Right renal pelvis (tissue), 4 donors: ENCODE measurements at places on chromosomes 13 and 19. TPM values are rescaled to one million over a fixed set of nuclear protein-coding genes. Genes with fewer than 3 reads are reported as not detected.

DNA sequence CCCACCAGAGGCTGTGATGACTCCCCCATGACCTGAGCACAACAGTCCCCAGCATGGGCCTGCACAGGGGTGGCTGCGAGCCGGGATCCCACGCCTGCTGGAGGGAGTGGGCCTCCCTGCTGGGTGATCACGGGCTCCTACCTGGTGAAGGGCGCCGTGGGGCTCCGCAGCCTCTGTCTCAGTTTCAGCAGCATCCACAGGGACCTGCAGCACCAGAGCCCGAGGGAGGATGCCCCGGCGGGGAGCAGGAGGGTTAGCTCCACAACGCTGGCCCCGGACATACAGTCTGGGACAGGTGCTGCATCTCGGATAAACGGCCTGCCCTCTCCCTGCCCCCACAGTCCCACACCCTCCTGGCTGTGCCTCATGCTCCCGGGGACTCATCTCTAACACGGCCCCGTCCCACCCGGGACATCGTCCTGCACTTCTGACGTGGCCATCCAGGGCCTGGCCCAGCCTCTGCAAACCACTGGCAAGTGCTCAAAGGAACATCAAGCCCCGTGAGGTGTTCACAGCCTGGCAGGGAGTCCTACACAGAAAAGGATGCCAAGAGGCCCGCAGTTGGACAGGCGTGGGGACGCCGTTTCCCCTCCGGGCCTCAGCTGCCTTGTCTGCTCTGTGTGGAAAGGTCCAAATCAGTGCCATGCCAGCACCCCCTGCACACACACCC is 10.5 kb downstream of the PEX11G start:
- no peak for DNase-seq

DNA sequence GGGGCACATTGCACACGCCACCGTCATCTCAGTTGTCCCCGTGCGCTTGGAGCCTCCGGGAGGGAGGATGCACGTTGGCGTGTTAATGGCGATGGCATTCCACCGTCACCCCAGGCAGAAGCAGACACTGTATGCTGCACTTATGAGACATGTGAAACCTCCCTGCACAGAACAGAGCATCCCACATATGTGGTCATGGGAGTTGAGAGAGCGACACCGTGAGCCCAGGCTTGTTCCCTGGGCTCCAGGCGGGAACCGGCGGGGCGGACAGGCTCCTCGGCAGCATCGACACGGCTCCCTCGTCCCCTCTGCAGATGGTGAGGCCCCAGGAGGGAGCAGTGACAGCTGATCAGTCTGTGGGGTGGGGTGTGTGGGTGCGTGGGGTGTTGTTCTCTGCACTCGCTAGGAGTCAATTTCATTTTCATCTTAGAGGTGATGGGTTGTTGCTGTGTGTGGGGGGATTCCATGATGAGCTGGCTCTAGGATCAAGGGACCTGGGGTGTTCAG is 40.4 kb downstream of the CRTC1 start:
- no peak for DNase-seq

- DNase-seq, result no peak
These were observed 56.3 kb upstream of the UBAC2 start for GRCh38 chr13:99144306-99144705.

- DNase-seq, result no peak
These were observed 40.2 kb downstream of the BRD4 start for GRCh38 chr19:15292140-15292539.

DNA sequence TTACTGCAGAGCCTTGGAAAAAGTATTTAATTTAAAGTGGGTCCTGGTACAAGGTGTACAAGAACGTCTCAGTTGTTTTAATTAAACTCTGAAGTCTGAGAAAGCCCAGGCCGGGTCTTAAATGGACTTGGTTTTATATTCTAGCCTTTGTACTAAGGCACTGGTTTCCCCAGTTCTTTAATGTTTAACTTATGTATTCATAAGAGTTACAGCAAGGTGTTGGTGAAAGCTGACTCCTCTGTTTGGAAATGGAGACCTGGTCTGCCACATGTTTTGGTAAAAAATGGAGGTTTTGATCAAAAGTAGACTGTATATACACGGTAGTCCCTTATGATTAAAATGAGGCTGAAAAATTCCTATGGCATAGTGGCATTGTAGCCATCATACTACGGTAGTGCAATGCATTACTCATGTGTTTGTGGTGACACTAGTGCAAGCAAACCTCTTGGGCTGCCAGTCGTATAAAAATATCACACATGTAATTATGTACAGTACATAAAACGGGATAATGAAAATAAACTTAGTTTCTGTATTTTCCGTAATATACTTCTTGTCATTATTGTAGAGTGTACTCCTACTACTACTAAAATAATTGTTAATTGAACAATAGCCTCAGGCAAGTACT is 883.4 kb upstream of the SPRY2 start:
- DNase-seq, result no peak

- DNase-seq, result no peak
These were observed 11.9 kb upstream of the SPATA13 start for GRCh38 chr13:24148414-24149235.

DNA sequence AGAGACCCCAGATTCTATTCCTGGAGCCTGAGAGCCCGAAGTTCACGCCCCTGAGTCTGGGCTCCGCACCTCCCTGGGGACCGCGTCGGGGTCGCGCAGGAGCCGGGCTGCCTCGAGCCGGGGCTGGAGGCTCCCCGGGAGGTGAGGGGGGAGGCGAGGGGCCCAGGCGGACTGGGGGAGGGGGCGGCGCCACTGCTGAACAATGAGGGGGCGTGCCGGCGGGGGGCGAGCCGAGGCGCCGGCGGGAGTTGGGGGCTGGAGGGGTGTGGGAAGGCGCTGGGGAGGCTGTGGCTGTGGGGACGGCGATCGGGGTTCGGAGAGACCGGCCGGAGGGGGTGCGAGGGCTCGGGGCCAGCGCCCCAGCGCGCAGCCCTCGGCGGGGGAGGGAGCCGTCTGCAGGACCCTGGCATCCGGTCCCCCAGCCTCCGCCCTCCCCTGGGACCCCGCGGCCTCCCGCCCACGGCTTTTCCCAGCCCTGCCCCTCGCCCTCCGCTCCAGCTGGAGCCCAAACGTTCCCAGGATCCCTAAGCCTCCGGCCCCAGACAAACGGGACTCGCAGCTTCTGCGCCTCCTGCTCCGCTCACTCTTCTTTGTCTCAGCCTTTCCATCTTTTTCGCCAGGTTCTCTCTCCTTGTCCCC is 922 bp downstream of the PLEKHG2 start:
- DNase-seq, result no peak

DNA sequence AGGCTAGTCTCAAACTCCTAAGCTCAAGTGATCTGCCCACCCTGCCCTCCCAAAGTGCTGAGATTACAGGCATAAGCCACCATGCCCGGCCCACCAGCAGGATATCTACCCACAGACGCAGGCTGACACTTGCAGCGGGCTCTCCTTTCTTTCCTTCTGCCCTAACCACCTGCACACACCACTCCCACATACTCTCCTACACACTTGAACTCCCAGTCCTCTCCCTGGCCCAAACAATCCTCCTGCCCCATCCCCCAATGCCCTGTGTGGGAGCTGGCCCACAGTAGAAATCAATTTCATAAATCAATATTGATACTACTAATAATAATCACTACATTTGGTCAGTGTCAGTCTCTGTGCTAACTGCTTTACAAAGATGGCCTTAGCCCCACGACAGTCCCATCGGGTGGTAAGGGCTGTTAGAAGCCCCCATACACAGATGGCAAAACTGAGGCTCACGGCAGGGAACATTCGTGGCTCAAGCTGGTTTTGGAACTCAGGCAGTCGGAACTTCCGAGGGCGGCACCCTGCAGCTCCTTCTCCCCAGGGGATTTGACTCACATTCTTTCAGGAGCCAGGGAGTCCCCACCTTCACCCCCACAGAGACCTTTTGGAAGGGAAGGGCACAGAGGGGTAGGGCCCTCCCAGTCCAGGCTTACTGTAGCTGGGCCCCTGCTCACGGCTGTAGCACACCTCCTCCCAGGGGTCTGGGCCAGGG is 3.4 kb upstream of the DPF1 start:
- no peak for DNase-seq

GRCh38 chr19:45349430-45349941 is 8.9 kb downstream of the KLC3 start:
- DNase-seq, result no peak

- DNase-seq, result no peak
These were observed 88.4 kb upstream of the ZNF492 start for GRCh38 chr19:22545751-22546150.

- DNase-seq, result no peak
These were observed 326.7 kb downstream of the ITGBL1 start for GRCh38 chr13:101779147-101779546.

DNA sequence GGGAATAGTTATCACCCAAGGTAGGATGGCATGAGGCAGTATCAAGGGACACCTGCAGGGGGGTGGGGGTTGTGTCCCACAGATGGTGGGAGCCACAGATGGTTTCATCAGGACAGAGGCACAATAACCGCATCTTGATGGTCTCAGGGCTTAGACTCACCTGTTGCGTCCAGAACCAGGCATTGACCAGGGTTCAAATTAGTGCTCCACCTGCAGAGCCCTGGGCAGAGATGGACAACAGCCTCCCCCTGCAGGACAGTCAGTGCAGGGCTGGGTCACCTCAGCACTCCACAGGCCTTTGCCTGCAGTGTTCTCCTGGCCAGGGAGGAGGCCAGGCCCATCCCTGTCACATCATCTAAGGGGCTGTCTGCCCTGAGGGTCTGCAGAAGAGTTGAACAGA is 14.5 kb upstream of the CEACAM1 start:
- DNase-seq, result no peak

DNA sequence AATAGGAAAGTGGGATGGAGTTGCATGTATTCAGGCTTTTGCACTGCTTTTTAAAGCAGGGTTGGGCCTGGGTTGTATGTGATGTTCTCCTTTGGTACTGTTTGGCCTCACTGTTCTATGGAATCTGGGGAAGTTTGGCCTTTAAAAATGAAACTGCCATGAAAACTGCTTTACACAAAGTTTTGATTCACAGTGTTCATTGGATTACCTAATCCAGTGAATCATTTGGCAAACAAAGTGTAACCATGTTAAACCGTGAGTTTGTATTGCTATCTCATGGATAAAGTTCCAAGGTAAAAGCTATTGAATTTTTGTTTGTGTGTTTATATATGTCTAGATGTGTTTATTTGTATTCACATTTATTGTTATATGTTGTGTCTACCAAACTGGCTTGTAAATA is 1658.6 kb downstream of the OLFM4 start:
- no peak for DNase-seq

- DNase-seq, result no peak
These were observed 99.0 kb upstream of the MCF2L start for GRCh38 chr13:112870051-112870331.

DNA sequence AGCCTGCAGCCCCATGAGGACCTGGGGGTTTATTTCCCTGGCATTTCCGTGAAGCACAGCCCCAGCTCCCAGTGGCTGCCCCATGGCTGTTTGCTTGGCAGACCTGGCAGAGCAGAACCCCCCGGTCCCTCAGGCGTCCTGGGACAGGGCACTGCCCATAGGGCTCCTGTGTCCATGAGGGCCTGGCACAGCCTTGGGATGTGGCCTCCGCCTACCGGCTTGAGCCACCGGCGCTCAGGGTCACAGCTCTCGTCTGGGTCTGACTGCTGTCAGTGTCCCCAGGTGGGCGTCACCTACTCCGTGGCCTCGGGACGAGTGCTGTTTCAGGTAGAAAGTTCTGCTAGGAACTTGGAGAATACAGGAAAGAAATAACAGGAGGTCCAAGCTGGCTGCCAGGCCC is 52.8 kb downstream of the MYO9B start:
- DNase-seq, result no peak

GRCh38 chr13:66076417-66076816 is 1153.7 kb downstream of the PCDH9 start:
- DNase-seq, result no peak

- DNase-seq, result no peak
These were observed 208.3 kb upstream of the STARD13 start for GRCh38 chr13:33493672-33494365.

- DNase-seq, result no peak
These were observed 253.9 kb upstream of the SGCG start for GRCh38 chr13:22926748-22927400.

- no peak for DNase-seq
These were observed 679 bp upstream of the ABHD8 start for GRCh38 chr19:17303940-17304267.

DNA sequence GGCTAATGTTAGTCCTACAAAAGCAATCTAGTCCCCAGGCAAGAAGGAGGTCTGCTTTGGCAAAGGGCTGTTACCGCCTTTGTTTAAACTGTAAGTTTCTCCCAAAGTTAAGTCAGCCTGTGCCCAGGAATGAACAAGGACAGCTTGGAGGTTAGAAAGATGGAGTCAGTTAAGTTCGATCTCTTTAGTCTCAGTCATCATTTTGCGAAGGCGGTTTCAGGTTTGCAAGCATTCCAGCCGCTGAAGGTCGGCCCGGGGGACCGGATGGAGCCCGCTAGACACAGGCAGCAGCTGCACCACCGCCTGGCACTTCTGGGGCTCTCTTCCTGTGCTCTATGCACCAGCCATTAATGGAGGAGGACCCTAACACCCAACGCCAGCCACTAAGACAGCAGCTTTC is 91.3 kb downstream of the STK24 start:
- no peak for DNase-seq

DNA sequence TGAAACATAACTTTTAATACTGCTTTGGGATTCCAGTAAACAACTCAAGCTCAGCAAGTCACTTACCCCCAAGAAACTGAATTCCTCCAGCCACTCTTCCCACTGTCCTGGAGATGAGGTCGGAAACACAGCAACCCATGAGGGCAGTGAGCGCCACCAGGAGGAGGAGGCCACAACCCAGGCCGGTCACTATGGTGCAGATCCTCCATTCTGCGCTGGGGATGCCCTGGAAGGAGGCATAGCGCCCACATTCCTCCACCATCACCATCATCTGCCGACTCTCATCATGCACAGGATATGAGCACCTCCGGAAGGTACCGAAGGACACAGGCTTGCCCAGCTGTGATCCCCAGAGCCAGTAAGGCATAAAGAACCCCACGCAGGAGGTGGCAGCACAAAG is 2.2 kb downstream of the LHFPL6 start:
- no peak for DNase-seq

GRCh38 chr13:51645761-51646670 is 61.8 kb downstream of the WDFY2 start:
- DNase-seq, result no peak

GRCh38 chr19:29259867-29260281 is 46.9 kb upstream of the UQCRFS1 start:
- DNase-seq, result peak; percentile 39

- no peak for DNase-seq
These were observed 2.6 kb upstream of the CYP4F11 start for GRCh38 chr19:15936950-15937349.

Gene TDRD12
- polyA plus RNA-seq, result 0.14 TPM

Gene FLT3
- polyA plus RNA-seq, result 0.28 TPM

Gene TRPC4
- 4.3 TPM for polyA plus RNA-seq

Gene RGL3
- 74.0 TPM for polyA plus RNA-seq

Gene C19orf25
- polyA plus RNA-seq, result 22.3 TPM

Gene FFAR1
- polyA plus RNA-seq, result 0.57 TPM

Gene PTGIR
- polyA plus RNA-seq, result 2.3 TPM

Gene KLK2
- not detected for polyA plus RNA-seq

Gene CACNG8
- polyA plus RNA-seq, result 0.25 TPM

Gene S1PR4
- polyA plus RNA-seq, result 0.28 TPM

Gene ZIC2
- polyA plus RNA-seq, result 0.79 TPM

Gene IGSF23
- 0.55 TPM for polyA plus RNA-seq

Gene PSG4
- polyA plus RNA-seq, result not detected
